ENCODE measurements at places on chromosomes 1 and 21.

- DNase-seq, result no peak
Observed at GRCh38 chr1:231778009-231778719, 151.6 kb downstream of the DISC1 start.

DNA sequence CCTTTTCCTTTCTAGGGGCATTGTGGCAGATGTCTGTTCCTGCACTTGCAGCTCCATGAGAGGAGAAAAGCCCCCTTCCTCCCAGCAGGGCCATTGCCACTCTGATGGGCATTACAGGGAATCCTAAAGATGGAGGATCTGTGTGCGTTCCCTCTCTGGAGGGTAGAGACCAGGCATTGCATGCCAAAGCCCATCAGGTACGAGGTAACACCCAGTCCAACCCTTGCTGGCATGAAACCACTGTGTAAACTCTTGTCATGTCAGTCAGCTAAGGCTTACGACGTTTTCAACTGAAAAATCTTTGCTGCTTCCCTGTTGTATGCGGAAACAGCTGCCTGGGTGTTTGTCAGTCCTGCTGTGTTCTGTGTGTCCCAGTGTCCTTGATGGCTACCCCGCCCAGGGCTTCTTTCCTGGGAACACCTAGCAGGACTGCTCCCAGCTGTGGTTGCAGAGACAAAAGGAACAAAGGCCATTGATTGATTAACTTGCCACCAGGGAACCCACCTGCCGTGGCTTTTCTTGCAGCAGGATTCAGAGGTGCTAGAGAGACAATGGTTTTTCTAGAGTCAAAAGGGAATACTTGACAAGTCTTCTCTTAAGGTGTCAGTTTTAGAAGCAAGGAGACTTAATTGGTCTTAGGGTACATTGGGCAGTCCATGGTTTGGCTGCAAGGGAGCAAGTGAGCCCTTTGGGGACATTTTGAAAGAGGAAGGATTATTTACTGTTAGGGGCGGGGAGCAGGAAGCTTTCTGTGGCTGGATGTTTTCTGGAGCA, 24.6 kb downstream of the B3GALT5 start:
- no peak for DNase-seq

DNA sequence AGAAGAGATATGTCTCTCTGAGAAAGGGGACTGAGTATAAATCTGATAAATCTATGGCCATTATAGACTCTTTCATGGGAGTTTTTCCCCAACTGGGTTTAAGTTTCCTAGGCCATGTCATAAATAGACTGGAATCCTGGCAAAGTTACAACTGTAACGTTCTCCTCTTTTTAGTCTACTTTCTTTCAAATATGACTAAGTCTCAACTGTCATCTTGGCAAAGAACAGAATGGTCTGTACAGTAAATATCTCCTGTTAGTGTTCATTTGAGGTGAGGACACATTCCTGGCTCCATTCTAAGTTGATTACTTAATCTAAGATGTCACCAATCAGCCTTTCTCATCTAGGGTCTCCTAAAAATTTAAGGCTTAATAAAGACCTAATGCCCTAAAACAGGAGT, 300.5 kb downstream of the BRINP2 start:
- DNase-seq, result no peak

DNA sequence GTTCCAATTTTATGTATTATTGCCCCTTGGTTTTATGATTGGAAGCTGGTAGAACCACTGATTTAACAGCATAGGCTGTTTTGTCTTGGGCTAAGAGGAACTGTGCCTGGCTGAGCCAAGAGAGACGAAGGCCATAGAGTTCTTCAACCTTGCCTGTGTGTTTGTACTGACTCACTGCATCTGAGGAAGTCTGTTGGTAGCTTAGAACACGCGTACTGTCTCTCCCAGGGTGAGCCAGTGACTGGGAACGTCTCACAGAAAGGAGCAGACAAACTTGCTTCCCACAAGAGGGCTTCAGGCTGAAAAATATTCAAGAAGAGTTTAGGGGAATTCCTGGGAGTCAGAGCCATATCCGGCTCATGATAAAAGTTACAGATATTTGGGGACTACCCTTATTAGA, 14.9 kb downstream of the TMEM51 start:
- peak; percentile 98 for DNase-seq

DNA sequence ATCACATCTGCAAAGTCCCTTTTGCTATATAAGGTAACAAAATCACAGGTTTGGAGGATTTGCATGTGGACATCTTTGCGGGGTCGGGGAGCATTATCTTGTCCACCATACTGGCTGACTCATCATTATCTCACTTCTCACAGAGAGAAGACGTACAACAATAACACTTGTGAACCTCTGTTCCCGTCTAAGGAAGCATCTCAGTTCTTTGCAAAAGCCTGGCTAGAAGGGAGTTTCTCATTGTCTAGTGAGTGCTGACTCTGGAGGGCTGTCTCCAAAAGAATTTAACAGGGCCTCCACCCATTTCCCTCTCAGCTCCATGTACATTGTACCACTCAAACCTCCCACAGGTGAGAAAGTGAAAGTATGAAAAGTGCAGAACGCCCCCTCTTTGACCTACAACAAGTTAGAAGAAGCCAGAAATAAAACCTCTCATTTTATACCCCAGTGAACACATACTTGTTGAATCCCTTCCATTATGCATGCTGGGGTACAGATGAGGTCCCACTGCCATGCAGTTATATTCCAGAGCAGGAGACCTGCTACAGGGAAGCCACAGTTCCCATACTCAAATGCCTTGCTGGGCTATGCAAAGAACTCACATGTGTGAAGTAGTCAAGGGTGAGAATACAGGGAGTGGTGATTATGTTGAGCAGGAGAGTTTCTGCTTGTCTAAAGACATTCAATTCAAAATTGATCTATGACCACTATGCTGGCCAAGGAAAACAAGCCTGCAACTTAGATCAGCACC, 121.7 kb upstream of the PRDX6 start:
- no peak for DNase-seq

DNA sequence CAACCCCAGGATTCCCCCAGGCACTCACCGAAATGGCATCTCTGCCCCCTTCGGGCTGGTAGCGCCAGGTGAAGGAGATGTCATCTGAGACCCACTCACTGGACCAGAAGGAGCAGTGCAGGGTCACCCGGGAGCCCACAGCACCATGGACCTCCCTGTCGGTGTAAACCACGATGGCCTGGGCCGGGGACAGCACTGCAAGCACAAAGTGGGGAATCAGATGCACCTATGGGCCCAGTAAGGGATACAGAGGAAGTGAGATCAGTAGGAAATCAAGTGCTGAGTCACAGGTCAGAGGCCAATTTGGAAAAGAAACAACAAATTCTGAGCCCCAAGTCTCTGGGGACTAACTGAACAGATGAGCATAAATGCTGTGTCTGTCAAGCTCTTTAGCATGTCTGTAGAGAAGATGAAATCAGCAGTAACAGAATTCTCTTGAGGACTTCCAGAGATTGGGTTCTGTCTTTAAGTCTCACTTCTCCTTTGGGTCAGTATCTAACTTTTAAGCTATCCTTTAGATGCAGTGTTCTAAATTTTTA, 2.5 kb downstream of the MPZ start:
- DNase-seq, result no peak

Measured in kidney epithelial cell (primary cell).